SK-N-SH (cell line): ENCODE measurements at places on chromosomes 2 and 18.

- no peak overlapping the region for H3K4me3 ChIP-seq
- no peak for DNase-seq
- H3K27me3 ChIP-seq, result no peaks in the 10 kb centered on the region; the same call in 1 of the 2 replicates
- no peak overlapping the region for H3K27ac ChIP-seq
- H3K4me1 ChIP-seq, result no peaks in the 10 kb centered on the region
These were observed 4.4 kb downstream of the ACTG2 start for GRCh38 chr2:73897240-73897583.

GRCh38 chr2:216034065-216034464 lies 20.7 kb upstream of the MREG start:
- DNase-seq, result peak; percentile 68
- H3K36me3 ChIP-seq, result peaks cover 12% of the 10 kb centered on the region
- no peak overlapping the region for H3K4me3 ChIP-seq
- 0 out of 2 replicates have a peak, but pooled peaks cover 2% of the 10 kb centered on the region for H3K4me1 ChIP-seq

- no peak for DNase-seq
- no peaks in the 10 kb centered on the region for H3K4me1 ChIP-seq
- no peaks in the 10 kb centered on the region for H3K36me3 ChIP-seq
- no peak overlapping the region for H3K27ac ChIP-seq
These were observed 68.4 kb downstream of the NXPH2 start for GRCh38 chr2:138711812-138712211.

GRCh38 chr18:10514601-10515000 lies 11.2 kb upstream of the NAPG start:
- H3K4me3 ChIP-seq, result no peak overlapping the region
- H3K36me3 ChIP-seq, result no peaks in the 10 kb centered on the region
- no peaks in the 10 kb centered on the region; the same call in none of the 2 replicates for H3K27me3 ChIP-seq
- no peak for DNase-seq
- no peaks in the 10 kb centered on the region; the same call in 1 of the 2 replicates for H3K4me1 ChIP-seq

DNA sequence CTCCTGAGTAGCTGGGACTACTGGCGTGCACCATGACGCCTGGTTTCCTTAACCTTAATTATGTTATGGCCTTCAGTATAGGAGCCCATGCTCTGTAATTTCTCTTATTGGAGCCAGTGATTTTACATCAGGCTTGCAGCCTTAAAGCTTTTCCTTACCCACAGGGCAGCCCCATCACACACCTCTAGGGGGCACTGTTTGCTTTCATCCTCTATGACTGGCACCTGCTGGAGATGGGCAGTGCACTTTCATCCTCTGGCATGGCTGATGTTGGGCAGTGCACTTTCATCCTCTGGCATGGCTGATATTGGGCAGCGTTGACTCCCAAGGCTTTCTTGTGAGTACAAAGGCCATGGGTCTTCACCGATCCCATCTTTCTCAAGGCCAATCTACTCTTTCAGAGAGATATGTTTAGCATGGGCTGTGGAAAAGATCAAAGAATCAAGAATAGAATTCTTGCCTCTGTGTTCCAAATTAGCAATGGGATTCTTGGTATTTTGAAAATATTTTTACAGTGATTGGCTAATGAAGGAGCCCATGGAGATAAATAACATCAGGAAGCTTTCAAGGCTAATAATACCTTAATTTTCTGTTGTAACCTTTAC lies 80.7 kb upstream of the MEX3C start:
- no peak overlapping the region for H3K27ac ChIP-seq
- no peaks in the 10 kb centered on the region for H3K4me1 ChIP-seq
- H3K27me3 ChIP-seq, result no peaks in the 10 kb centered on the region
- peak; percentile 58 for DNase-seq

DNA sequence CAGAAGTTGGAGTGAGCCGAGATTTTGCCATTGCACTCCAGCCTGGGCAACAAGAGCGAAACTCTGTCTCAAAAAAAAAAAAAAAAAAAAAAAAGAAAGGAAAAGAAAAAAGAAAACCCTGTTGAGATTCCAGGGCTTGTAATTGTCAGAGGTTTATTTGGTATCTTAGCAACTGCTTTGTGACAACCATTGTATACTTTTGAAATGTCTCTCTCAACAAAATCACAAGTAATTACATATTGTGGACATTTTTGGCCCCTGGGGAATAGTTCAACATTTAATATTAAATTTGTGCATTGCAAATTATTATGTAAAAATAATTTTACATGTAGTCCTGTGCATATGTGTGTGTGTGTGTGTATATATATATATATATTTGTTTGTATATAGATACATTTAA lies 270.8 kb downstream of the GALNT13 start:
- DNase-seq, result no peak
- H3K4me3 ChIP-seq, result no peak overlapping the region
- no peaks in the 10 kb centered on the region for H3K27me3 ChIP-seq
- H3K27ac ChIP-seq, result peak overlapping the region; percentile 96; the same call in 1 of the 2 replicates
- peaks cover 2% of the 10 kb centered on the region for H3K4me1 ChIP-seq
